ENCODE measurements at places on chromosomes 2 and 18.

DNA sequence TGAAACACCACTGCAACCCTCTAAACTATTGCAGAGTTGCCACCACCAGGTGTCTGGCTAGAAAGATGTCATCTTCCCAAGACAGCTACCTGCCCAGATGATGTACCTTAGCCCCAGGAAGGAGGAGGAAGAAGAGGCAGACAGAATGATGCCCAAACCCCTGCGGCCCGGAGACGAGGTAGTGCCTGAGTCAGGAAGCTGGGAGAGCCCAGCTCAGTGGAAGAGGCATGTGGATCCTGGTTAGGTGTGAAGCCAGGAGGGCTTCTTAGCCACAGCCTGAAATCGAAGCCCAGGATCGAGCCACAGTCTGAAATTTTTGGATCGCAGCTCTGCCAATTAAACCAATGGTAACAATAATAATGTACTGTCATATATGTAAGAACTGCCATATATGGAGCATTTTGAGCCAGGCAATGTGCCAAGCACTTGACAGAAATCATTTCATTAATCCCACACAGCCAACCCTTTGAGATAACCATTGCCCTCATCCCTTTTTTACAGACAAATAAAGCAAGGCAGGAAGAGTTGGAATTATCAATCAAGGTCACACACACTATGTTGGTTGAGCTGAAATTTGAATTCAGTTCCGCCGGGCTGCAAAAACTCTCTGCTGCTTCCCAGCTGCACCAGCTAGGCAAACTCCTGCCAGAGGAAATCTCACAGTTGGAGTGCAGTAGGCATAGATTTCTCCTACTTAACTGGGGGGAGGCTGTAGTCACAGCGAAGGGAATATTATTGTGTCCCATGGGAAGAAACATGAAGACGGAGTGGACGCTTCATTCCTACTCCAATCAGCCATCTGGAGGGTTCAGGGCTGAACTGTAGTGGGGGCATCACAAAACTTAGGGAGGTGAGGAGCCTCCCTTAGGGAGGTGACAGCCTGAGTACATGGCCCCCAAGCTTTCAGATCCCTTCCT is 19.4 kb upstream of the CYP1B1 start:
- DNase-seq: no peak

DNA sequence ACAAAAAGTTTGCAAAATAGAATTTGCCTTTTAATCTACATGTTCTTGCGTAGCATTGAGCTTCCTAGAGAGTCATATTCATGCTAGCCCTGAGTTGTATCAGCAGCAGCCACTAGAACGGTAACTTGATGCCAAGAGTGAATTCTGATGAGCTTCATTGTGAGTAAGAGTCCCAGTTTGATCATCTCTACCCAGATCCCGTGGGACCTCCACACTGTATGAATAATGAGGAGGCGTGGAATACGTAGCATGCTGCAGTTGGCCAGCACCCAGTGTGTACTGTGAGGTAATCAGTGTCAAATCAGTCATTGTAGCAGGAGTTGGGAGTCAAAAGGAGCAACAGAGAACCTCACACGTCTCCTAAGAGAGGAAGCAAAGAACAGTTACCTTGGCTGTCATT is 197.9 kb downstream of the NEDD4L start:
- DNase-seq: no peak

DNA sequence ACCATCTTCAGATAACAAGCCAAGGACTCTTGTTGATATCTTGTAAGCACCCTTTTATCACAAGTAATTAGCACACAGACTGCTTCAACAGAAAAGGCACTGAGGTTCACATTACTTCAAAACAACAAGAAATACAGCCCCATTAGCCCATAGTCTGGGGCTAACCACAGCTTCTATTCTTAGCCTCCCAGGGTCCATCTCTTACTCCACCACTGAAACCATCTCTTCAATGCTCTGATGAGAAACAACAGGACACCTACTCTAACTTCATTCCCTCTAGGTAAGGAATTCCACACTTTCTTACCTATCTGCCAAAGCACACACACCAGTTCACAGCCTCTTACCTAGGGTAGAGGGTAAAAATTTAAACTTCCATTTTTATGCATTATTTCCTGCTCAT is 26.4 kb upstream of the CYTIP start:
- no peak for DNase-seq

- DNase-seq: no peak
Measured at GRCh38 chr2:52956766-52957165, 810.8 kb upstream of the CHAC2 start.

- no peak for DNase-seq
Measured at GRCh38 chr2:149204686-149205085, 125.7 kb upstream of the LYPD6 start.

DNA sequence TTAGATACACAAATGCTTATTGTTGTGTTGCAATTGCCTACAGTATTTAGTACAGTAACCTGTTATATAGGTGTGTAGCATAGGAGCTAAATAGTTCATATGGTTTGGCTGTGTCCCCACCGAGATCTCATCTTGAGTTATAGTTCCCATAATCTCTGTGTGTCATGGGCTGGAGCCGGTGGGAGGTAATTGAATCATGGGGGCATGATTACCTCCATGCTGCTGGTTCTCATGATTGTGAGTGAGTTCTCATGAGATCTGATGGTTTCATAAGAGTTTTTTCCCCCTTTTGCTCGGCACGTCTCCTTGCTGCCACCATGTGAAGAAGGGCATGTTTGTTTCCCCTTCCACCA is 190.5 kb upstream of the SESTD1 start:
- DNase-seq: no peak

GRCh38 chr2:228735697-228736096 is 535.4 kb downstream of the PID1 start:
- DNase-seq: no peak

Data from esophagus squamous epithelium (tissue), 5 donors.